Germinal center (tissue), 1 donor: ENCODE measurements at places on chromosomes 6 and 20.

DNA sequence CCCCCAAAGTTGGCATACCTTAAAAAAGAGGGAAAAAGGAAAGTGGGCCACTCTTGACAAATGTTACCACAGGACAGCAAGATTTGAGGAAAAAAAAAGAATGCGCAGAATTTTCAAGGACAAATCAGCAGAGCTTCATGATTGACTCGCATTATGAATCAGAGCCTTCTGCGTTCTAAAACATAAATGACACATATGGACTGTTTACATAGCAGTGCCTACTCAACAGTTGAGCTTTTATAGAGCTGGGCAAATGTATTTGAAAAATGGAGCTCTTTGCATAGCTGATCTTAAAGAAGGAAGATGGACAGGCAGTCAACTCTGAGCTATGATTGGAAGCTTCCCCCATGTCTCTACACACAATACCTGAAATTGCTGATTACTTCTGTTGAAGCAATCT is 213.2 kb upstream of the NT5E start:
- no peak for DNase-seq

DNA sequence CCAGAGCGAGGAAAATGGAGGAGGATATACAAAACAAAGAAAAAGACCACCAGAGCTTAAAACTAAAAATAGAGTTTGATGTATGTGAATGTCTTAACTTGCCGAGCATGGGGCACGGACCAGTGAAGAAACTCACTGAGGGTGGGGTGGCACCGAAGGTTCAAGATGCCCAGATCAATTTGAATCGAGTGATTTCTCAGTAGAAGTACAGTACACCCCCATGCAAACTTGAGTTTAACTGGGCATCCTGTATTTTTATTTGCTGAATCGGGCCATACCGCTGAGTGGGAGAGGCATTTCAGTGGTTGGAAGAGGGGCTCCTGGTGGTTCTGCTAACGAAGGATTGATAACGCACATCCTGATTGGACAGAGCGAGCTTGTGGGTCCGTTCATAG is 81.7 kb downstream of the ANKRD60 start:
- DNase-seq: no peak

- DNase-seq: no peak
Observed at GRCh38 chr6:9467741-9468140, 947.1 kb downstream of the TFAP2A start.

DNA sequence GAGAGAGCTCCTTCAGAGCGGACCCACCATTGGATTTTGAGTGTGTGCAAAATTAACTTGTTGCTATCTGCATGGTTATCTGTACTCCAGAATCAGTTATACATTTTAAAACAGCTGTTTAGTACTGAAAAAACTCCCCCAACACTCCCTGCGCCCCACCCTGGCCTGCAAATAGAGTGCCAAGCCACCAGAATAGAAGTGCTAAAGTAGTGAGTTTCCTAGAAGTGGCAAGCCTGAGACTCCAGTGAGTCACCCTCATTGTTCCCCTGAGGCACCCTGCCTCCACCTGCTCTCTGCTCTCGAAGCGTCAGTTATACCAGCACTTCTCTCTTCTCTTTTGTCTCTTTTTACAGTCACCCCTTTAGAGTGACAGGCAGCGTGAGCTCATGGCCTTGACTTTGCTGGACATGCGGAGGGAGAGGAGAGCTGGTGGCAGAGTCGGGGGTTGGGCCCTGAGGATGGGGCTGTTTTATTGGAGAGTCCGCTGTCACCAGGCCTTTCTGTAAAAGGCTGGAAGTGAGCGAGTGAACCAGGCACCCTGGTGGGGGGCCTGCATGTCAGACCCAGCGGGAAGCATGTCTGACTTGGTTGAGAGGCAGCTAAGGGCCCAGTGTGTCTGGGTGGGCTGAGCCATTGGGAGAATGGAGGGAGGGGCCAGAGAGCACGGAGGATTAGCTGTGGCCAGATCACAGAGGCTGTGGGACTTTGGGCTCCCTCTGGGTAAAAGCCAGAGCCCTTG is 10.4 kb downstream of the IGF2R start:
- peak; percentile 62 for DNase-seq

- no peak for DNase-seq
Observed at GRCh38 chr6:119052292-119052889, 26.1 kb downstream of the FAM184A start.

DNA sequence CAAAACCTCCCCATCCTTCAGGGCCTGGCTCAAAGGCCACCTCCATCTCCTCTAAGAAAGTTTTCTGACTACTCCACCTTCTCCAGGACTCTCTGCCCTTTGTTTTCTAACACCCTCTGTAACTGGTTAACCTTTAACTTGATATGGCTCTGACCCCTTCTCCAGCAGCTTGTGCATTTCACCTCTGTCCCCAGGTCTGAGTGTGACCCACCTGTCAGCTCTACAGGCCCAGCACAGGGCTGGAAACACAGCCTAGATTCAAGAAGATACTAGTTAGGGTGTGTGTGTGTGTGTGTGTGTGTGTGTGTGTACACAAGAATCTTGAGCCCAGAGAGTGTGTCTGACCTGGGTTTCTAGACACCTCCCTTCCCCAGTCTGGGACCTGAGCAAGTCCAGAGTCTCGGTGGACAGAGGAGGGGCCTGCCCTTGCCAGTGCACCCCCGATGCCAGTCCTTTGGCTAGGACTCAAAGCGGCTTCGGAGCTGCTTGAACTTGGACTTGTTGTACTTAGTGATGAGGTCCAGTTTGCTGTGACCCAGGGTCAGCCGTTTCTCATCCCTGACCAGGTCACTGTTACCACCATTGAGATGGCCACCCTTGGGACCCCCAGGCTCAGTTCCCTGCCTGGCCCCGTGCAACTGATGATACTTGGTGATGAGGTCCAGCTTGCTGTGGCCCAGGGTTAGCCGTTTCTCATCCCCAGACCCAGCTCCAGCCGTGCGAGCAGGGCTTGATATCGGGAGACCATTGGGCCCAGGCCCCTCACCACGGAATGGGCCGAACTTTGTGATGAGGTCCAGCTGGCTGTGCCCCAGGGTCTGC is 1.7 kb upstream of the EIF6 start:
- no peak for DNase-seq

GRCh38 chr6:161327360-161327953 is 53.6 kb upstream of the AGPAT4 start:
- no peak for DNase-seq

GRCh38 chr20:10985536-10985935 is 311.7 kb upstream of the JAG1 start:
- DNase-seq: no peak
